CD4-positive, alpha-beta memory T cell (primary cell): ENCODE measurements at places on chromosomes 5 and 9. TPM values are rescaled to one million over a fixed set of nuclear protein-coding genes. Genes with fewer than 3 reads are reported as not detected.

PROB1 gene
- total RNA-seq: 1.2 TPM

RASEF gene
- total RNA-seq: not detected

GRCh38 chr9:22203371-22204138 is 194.4 kb upstream of the CDKN2B start:
- H3K27me3 ChIP-seq: no peaks in the 10 kb centered on the region
- no peaks in the 10 kb centered on the region for H3K36me3 ChIP-seq
- no peak for DNase-seq
- no peak overlapping the region for H3K27ac ChIP-seq

DNA sequence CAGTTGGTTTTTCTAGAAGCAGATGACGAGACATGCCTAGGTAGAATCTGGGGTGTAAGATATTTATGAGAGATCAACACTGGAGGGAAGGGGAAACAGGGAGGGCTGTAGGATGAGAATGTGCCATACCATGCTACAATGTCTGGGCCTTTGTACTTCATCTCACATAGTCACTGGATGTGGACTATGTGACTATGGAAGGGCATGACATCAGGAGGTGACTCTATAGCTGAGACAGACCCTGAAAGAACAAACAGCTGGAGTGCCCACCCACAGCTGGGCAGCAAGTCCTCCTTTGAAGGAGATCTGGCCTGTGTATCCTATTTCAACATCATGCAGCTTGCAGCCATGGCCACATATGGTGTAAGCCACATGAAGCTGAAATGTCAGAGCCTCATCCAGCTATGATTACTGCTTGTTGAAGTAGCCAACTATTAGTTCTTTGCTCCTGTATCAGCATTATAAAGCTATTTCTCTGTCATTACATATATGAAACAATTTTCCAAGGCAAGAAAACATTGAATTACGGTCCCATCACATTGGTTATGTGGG is 46.2 kb upstream of the KIF2A start:
- no peaks in the 10 kb centered on the region for H3K36me3 ChIP-seq
- H3K27me3 ChIP-seq: no peaks in the 10 kb centered on the region
- H3K4me3 ChIP-seq: no peak overlapping the region
- peaks cover 36% of the 10 kb centered on the region for H3K4me1 ChIP-seq
- DNase-seq: no peak
- H3K27ac ChIP-seq: no peak overlapping the region

DNA sequence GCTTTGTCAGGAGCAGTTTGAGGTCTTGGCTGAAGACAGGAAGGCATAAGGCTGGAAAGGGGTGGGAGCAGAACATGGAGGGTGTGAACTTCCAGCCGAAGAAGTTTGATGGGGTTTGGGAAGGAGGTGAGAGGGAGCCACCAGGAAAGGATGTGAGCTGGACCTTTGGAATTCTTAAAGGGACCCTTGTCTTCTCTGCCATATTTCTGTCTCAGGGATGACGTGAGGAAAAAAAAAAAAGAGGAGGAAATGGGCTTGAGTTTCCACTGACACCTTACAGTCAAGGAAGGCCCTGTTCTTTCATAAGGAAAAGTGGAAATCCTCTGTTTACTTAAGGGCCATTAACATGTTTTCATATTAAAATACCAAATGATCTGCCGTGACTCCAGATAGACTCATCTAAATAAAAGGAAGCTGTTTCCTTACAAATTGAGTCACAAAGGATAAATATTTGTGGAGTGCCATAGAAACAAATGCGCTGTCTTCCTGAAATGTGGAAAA is 132.1 kb downstream of the PALM2AKAP2 start:
- no peak for DNase-seq
- H3K36me3 ChIP-seq: no peaks in the 10 kb centered on the region
- H3K4me3 ChIP-seq: no peak overlapping the region

TEX48 gene
- not detected for total RNA-seq

GRCh38 chr5:80689627-80690026 is 34.8 kb upstream of the DHFR start:
- no peaks in the 10 kb centered on the region for H3K27me3 ChIP-seq
- H3K4me3 ChIP-seq: no peak overlapping the region
- H3K4me1 ChIP-seq: peaks cover 5% of the 10 kb centered on the region

DNA sequence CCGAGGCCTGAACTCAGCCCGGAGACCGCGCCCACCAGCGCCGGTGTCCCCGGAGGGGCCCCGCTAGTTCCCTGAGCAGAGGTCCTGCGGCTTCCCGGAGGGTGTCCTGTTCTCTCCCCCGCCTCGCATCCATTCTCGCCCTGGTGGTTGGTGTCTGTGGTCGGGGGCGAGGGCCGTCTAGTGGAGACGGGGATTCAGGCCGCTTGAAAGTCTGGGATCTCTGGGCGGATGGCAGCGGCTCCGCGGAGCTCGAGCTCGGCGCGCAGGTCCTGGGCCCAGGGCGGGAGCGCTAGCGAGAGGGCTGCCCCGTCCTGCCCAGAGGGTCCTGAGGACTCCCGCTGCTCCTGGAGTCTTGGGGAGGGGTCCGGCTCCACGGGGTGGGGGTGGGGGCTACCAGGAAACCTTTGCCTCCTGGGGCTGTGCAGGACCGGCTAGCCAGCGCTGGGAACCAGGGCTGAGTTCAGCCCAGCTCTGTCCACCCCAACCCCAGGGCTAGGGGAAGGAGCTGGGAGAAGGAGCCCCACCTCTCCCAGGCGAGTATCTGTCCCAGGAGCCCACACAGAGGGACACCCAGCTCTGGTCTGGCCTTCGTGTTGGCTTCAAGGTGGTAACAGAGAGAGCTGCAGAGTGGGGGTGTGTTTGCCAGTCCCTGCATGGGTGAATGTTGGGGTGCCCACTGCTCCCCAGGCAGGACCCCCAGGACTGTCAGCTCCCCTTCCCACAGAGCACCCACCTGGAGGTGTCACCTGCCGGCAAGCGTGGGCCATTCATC is 4.0 kb downstream of the TOR4A start:
- no peak overlapping the region for H3K27ac ChIP-seq
- H3K27me3 ChIP-seq: no peaks in the 10 kb centered on the region
- no peak for DNase-seq
- H3K36me3 ChIP-seq: no peaks in the 10 kb centered on the region
- peaks cover 11% of the 10 kb centered on the region for H3K4me1 ChIP-seq
- H3K4me3 ChIP-seq: no peak overlapping the region

IL13 gene
- not detected for total RNA-seq

NMUR2 gene
- total RNA-seq: not detected

DNA sequence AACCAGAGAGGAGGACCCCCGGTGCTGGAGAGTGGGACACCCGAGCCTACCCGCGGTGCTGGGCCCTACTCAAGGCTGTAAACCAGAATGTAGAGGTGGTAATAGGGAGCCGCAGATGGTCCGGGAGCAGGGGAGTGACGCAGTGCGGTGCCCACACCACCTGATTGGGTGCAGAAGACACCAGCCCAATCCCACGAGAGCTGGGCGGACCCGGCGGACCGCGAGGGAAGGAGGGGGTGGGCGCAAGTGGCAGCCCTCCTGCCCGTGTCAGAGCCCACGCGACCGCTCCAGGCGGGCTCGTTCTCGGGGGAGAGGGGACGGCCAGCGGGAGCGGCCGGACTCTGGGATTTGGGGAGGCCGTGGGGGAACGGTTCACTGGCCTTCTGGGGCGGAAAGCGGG is 71.2 kb downstream of the C9orf50 start:
- peaks cover 10% of the 10 kb centered on the region for H3K27me3 ChIP-seq
- DNase-seq: no peak
- H3K4me3 ChIP-seq: no peak overlapping the region
- H3K4me1 ChIP-seq: peaks cover 3% of the 10 kb centered on the region

- H3K36me3 ChIP-seq: no peaks in the 10 kb centered on the region
- H3K27me3 ChIP-seq: no peaks in the 10 kb centered on the region
- H3K4me3 ChIP-seq: no peak overlapping the region
- peak overlapping the region; percentile 10 for H3K27ac ChIP-seq
- H3K4me1 ChIP-seq: peaks cover 95% of the 10 kb centered on the region
Measured at GRCh38 chr9:114392749-114393112, 4.9 kb upstream of the AKNA start.

DNA sequence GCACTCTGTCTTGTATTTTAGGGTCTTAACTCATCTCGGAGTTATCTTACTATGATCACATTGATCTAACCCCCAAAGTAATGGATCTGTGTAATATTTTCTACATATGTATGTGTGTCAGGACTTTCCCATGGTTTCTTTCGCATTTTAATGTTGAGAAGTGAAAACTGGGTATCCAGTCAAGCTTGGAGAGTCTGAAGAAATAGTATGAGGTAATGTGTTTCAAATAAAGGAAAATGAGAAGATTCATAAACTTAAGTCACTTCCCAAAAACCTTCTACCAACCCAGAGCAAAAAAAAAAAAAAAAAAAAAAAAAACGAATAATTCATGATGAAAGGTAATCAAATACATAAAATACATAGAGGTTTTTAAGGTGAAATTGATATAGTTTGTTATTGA is 187.8 kb upstream of the VCAN start:
- H3K27ac ChIP-seq: no peak overlapping the region
- H3K4me1 ChIP-seq: no peaks in the 10 kb centered on the region
- no peaks in the 10 kb centered on the region for H3K36me3 ChIP-seq
- H3K4me3 ChIP-seq: no peak overlapping the region

DNA sequence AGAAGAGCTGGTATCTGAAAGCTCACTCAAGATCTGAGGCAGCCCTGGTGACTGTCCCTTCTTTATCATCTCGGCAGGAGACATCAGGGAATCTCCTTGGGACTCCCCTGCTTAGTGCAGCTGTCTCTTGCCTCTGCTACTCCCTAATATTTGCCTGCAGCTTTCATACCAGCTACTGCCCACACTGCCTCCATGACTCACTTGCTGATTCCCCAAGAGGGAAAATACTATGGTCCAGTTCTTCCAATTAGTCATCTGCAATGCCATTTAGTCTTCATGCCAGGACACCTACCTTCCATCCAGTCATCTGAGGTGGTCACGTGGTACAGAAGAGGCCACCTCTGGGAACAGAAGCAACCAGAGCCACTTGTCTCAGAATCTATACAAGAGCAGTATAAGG is 270.8 kb downstream of the NTRK2 start:
- H3K27ac ChIP-seq: no peak overlapping the region
- DNase-seq: no peak
- H3K27me3 ChIP-seq: no peaks in the 10 kb centered on the region
- H3K4me3 ChIP-seq: no peak overlapping the region
- no peaks in the 10 kb centered on the region for H3K36me3 ChIP-seq
- H3K4me1 ChIP-seq: no peaks in the 10 kb centered on the region

DNA sequence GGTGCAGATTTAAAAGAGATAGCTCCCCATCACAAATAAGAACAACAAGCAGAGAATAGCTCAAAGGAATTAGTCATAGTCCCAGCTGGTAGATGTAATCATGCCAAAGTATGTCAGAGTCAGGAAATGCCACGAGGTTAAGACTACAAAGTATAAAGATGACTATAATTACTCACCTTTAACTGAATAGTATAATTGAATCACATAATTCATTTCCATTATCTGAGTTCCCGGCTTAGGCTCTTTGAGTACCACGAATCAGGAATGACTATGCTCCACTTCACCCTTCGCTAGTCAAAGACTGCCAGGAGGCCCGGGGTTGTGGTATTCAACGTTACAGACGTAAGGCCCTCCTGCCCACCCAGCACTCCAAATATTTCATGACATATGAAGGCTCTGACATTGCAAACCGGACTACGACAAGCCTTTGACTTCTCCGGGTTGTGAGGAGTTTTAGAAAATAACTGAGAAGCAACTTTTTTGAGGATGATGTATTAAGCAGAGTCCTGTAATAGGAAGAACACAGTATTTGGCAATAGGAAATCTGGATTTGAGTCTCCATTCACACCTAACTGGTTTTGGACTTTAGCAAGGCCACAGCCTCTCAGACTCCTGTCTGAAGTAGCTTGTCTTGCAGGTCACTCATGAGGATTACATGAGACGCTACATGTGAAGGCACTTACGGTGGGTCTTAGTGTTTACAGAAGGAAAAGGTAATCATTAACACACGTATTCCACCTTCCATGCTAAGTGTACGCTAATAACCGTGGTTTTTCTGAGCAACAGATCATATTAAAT is 64.6 kb downstream of the ENC1 start:
- no peak overlapping the region for H3K4me3 ChIP-seq
- no peaks in the 10 kb centered on the region for H3K36me3 ChIP-seq
- peak; percentile 12 for DNase-seq
- H3K27me3 ChIP-seq: no peaks in the 10 kb centered on the region
- no peak overlapping the region for H3K27ac ChIP-seq
- peaks cover 48% of the 10 kb centered on the region for H3K4me1 ChIP-seq

DNA sequence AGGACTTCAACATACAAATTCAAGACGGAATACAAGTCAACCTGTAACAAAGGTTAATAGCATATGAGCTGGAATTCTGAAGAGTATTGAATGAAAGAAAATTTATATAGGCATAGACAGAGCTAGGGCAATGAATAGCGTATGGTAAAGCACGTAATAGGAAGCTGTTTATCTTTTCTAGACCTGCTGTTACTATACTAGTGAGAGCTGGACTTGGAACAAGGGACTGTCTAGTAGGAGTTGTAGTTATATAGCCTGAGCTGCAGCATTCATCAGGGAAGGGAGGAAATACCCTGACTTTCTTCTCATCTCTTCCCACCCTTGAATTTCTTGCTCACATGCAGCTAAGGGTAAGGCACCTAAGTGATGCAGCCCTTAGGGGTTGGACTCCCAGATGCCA is 67.5 kb upstream of the PRLR start:
- H3K27me3 ChIP-seq: no peaks in the 10 kb centered on the region
- no peak overlapping the region for H3K27ac ChIP-seq
- H3K4me1 ChIP-seq: no peaks in the 10 kb centered on the region

DNA sequence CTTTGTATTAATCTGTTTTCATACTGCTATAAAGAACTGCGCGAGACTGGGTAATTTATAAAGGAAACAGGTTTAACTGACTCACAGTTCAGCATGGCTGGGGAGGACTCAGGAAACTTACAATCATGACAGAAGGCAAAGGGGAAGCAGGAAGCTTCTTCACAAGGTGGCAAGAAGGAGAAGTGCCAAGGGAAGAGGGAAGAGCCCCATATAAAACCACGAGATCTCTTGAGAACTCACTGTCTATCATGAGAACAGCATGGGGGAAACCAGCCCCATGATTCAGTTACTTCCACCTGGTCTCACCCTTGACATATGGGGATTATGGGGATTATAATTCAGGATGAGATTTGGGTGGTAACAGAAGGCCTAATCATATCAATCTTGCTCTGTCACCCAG is 60.9 kb upstream of the CHD1 start:
- H3K4me3 ChIP-seq: no peak overlapping the region
- no peaks in the 10 kb centered on the region for H3K27me3 ChIP-seq
- no peaks in the 10 kb centered on the region for H3K36me3 ChIP-seq
- H3K27ac ChIP-seq: no peak overlapping the region
- H3K4me1 ChIP-seq: no peaks in the 10 kb centered on the region

DNA sequence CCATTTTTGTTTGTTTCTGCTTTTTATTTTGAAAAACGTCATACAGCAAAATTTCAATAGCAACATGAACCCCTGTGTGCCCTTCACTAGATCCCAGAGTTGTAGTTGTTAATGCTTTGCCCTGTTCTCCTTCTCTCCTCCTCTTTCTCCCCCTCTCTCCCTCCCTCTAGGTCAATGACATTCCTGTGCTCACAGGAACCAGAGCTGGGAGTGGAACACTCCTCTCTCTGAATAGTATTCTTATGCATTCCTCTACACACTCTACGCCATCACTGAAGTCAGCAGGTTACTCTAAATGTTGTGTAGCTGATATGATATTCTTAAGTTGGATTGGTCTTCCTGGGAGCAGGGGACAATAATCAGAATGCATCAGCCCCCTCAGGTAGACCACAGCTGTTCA is 243.4 kb downstream of the SYK start:
- H3K4me3 ChIP-seq: no peak overlapping the region
- H3K36me3 ChIP-seq: no peaks in the 10 kb centered on the region
- no peak overlapping the region for H3K27ac ChIP-seq
- H3K4me1 ChIP-seq: peaks cover 22% of the 10 kb centered on the region
- H3K27me3 ChIP-seq: peaks cover 5% of the 10 kb centered on the region
- no peak for DNase-seq

POU5F2 gene
- 1.7 TPM for total RNA-seq

PCDHA11 gene
- not detected for total RNA-seq

JADE2 gene
- 265 TPM for total RNA-seq

GRCh38 chr5:58240322-58240721 is 219.6 kb downstream of the PLK2 start:
- H3K27me3 ChIP-seq: no peaks in the 10 kb centered on the region
- no peaks in the 10 kb centered on the region for H3K36me3 ChIP-seq
- no peak overlapping the region for H3K27ac ChIP-seq
